ENCODE measurements at places on chromosomes 7 and 10.

GRCh38 chr7:129466796-129467195 lies 32.6 kb downstream of the STRIP2 start:
- DNase-seq: no peak

DNA sequence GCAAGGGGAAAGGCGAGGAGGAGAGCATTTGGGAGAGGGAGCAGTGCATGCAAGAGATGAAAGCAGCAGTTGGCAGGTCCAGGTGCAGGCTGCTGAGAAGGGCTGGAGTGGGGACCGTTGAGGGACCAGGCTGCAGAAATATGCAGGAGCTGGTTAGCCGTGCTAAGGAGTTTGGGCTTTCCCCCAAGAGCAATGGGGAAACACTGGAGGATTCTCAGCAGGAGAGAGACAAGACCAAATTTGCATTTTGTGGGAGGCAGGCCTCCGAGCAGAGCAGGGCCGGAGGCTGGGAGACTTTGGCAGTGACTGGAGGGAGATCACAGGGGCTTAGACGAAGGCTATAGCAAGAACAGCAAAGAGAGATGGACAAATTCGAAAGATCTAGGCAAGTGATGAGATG lies 11.8 kb downstream of the BTBD16 start:
- DNase-seq: no peak

DNA sequence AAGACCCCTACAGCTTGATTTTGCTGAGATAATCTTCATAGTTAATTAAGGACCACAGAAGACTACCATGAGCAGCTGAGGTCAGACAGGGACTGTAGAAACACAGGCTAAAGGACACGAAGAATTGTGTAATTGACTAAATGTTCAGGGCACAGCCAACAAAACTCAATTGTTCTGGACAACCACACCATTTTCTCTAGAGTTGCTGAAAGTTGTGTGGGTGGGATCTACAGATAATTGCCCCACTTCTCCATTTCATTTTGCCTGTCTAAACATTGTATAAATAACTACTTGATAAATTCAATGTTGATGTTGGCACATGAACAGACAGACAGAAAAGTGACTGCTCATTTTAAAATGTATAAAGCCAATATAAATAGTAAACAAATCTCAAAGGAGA lies 39.0 kb upstream of the SLC16A12 start:
- no peak for DNase-seq

DNA sequence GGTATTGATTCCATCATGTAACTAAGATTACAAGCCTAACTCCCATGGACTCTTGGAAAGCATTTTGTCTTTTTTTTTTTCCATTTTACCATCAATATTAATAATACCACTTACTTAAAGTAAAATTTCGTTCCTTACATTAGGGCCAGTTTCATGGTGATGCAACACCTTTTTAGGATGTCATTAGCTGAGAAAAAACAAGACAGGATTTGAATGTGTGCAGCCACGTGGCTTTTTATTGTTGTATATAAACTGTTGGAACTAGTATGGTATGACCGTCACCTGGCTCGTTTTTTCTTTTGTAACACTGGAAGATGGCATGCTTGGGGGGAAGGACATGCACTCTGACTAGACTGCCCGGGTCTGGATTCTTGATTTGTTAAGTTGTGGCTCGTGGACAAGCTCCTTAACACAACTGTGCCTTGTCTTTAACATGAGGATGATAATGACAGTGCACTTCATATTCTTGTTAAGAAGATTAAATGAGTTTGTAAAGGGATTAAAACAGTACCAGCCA lies 42.1 kb downstream of the ARHGAP21 start:
- DNase-seq: no peak

GRCh38 chr10:1308173-1308961 lies 252.2 kb downstream of the WDR37 start:
- DNase-seq: no peak

DNA sequence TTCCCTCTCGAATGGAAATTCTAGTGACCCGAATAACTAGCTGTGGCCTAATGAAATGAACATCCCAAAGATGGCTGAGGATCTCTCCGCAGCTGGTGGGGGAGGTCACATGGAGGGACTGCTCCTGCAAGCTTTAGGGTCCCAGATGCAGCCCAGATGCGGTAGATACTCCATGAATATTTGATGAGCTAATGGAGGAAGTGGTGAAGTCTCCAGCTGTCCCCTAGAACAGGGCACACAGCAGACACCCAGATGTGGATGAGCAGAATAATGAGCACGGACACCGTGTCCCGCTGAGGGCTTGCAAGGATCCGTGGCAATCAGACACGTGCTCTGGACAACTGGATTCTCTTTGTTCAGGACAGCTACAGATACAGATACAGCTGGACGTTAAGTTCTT lies 59.2 kb downstream of the DENND2A start:
- DNase-seq: no peak

DNA sequence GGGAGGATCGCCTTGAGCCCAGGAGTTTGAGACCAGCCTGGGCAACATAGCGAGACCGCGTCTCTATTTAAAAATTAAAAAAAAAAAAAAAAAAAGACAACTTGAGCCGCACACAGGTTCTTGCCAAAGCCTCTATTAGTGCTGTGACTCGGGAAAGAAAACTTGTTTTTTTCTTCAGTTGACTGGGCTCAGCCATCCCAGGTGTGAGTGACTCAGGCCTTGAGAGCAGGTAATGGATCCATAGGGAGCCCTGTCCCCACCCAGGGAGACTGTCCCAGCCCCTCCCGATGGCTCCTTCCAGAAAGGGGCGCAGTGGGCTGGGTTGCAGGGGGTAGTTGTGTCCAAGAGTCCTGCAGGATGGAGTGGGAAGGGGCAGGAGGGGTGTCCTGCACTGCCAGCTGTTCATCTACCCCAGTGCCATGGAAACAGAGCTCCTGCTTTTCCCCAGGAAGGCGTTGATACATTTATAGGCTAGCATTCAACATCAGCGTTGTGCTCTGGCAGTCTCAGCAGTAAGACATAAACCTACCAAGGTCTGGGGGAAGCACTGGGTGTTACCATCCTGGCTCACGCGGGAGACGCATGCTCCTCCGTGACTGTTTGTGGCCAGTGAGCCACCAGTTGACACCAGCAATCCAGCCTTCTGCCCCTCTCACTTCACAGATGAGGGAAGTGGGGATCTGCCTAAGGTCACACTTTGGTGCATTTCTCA lies 126.6 kb downstream of the CUX1 start:
- no peak for DNase-seq

- DNase-seq: no peak
Observed at GRCh38 chr10:43409385-43410109, 561 bp upstream of the HNRNPF start.

DNA sequence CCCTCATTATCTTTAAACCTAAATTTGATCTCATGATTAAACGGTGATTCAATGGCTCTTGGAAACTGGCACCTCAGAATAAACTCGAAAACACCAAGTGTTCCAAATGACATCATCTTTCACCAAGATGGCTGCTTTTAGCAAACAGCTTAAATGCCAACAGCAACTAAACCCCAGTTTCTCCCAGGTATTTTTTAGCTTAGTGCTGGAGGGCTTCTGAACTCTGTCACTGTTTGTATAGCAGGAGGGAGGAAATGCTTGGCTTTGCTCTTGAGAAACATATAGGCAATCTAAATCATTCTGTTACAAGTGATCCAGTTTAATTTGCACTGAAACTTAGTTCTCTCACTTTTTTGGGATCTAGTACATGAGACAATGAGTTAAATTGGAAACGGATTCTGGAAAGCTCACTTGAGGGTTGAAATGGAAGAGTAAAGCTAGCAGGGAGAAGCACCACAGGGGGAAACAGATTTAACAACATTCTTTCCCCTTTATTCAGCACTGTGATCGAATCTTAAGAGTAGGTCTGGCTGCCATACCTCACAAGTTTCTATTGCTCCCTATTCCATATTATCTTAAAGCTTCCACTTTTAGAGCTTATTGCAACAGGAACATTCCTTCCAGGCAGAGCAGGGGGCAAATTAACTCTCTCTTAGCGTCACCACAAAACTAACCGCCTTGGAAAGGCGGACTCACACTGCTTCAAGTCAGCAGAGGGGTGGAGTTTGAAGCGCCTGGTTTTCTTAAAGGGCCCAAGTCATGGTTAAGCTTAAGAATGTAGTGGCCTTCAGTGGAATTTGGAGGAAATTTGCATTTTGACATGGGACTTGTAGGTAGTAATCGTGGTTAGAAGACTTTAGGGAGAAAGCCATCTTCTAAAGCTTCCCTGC lies 1.8 kb upstream of the CCDC6 start:
- DNase-seq: no peak
